ENCODE measurements at places on chromosomes 11 and 22.

- DNase-seq, result peak; percentile 54
Measured at GRCh38 chr11:12777208-12777874, 103.1 kb downstream of the TEAD1 start.

DNA sequence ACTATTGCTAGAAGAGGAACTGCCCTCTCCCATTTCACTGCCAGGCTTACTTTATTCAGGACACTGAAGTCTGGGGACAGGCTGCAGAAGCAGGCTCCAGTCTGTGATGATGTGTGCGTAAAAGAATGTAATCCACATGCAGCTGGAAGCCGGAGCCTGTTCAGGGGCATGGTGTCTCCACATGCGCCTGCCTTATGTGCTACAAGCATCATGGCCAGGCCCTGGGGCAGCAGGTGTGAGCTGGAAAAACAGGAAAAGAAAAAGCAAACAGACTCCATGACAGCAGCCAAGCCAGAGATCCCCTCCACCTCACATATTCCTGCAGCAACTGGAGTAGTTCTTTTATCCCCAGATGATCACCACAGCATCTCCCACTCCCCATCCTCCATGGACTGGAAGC lies 33.4 kb downstream of the ARFGAP2 start:
- peak; percentile 70 for DNase-seq

GRCh38 chr11:80846979-80847378 lies 1406.1 kb upstream of the TENM4 start:
- DNase-seq, result no peak

DNA sequence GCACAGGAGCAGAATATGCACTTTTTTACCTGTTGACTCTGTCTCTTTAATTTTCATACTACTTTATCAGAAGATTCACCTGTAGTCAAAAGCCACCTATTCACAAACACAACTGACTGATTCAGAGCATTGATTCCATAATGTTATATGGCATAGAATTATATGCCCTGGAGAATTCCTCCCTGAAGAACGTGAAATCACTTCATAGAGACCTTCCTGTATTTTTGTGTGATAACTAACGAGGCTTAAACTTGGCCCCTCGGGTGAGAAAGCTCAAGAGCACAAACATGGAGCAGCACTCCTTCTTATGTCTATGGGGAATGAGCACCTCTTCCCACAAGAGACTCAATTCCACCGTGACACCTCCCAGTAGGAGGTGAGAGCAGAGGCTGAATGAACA lies at the start of gene OR10A6:
Gene OR10A6 (minus strand): TSS at position 101 of the 400 bp plus-strand sequence. CDS start 2,606 bp downstream, outside the sequence.
- DNase-seq, result no peak

DNA sequence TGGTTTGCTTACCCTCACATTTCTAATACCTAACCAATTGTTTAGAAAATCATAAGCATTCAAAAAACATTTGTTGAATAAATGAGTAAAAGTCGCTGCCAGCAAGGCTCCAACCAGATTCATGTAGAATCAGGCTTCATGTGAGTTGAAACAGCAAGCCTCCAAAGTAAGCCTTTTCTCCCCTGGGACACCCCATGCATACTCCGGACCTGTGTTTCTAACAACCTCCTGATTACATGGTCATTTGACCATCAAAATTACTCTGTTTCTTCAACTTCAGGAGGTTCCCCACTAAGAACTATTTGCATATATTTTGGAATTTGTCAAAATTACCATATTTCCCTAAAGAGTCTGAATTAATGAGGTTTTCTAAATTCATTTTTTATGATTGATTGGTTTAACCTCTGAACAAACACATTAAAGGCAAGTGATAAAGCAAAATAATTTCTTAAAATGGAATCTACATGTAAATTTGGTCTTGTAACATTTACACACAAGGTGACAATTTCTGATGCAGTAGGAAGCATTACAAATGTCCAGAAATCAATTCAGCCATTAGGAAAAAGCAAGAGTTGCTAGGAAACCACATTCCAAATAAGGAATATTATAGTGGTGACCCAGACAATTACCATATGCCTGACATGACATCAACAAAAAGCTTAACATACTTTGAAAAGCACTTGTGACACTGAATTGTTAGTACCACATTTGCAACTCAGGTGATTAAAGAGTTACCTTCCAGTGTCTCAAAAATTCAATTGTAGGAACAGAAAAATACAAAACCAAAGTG lies 252.6 kb downstream of the GUCY1A2 start:
- no peak for DNase-seq

GRCh38 chr22:28027453-28028448 lies 108.7 kb upstream of the PITPNB start:
- no peak for DNase-seq

DNA sequence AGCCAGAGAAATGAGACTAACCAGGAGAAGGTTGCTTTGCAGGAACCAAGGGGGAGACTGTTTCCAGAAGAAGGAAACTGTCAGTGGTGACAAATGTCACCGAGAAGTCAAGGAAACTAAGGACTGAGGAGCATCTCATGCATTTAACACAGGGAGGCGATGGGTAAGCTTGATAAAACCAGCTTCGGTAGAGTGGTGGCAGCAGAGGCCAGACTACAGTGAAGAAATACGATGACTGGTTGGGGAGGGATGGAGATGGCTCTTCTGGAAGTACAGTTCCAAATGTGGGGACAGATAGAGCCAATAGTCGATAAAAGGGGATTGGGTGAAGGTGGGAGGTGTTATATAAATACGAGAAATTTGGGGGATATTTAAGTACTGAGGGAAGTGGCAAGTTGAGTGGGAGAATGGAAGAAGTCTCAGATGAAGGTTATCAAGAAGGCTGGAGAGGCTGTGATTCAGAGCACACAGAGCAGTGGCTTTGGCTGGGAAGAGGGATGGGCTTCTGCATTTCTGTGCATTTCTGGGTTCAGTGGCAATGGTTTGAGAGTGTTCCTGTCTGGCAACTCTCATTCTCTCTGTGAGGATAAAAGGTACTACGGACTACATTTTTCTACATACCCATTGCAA lies 29.2 kb downstream of the SC5D start:
- no peak for DNase-seq

GRCh38 chr11:66052664-66052982 lies 459 bp downstream of the SF3B2 start:
- no peak for DNase-seq

All from AG09319 (cell line).